Right ventricle myocardium inferior (tissue), 1 donor: ENCODE measurements at places on chromosomes 12 and 14. TPM values are rescaled to one million over a fixed set of nuclear protein-coding genes. Genes with fewer than 3 reads are reported as not detected.

Gene TMEM117
- 7.1 TPM for total RNA-seq

Gene PRH1
- 4.2 TPM for total RNA-seq

Gene DYRK4
- 22.7 TPM for total RNA-seq

Gene TMPO
- 15.6 TPM for total RNA-seq

Gene CCDC197
- total RNA-seq = 0.84 TPM

Gene KCNA1
- total RNA-seq = not detected

Gene KITLG
- 11.1 TPM for total RNA-seq

Gene PIWIL1
- not detected for total RNA-seq

Gene CLEC7A
- total RNA-seq = 3.1 TPM

Gene CDH24
- total RNA-seq = 2.5 TPM

Gene C14orf180
- total RNA-seq = 40.0 TPM

Gene TAS2R7
- total RNA-seq = not detected

Gene LMNTD1
- total RNA-seq = not detected

Gene CLEC1B
- total RNA-seq = not detected

Gene TAS2R50
- not detected for total RNA-seq

Gene C12orf50
- 0.05 TPM for total RNA-seq
